ENCODE measurements at places on chromosomes 16 and 17.
A peak's percentile ranks its signal among the peaks of the same experiment; 100 is the strongest.

DNA sequence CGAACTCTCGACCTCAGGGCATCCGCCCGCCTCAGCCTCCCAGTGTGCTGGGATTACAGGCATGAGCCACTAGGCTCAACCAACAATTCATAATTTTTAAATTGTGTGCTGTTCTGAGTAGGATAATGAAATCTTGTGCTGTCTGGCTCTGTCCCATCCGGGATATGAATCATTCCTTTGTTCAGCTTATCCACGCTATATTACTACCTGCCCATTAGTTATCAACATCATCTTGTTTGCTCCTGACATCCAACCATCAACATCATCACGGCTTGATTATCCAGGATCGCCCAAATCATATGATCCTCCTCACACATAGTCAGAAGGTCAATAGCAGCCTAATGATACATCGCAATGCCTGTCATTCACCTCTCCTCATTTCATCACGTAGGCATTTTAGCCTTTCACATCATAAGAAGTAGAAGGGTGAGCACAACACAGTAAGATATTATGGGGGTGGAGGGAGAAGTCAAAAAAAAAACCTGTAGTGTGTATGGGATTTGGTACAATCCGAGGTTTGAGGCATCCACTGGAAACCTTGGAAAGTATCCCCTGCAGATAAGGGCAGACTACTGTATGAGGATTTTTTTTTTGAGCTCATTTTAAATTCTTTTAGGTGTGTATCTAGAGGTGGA lies 77.0 kb upstream of the SIAH1 start:
- DNase-seq, result no peak

DNA sequence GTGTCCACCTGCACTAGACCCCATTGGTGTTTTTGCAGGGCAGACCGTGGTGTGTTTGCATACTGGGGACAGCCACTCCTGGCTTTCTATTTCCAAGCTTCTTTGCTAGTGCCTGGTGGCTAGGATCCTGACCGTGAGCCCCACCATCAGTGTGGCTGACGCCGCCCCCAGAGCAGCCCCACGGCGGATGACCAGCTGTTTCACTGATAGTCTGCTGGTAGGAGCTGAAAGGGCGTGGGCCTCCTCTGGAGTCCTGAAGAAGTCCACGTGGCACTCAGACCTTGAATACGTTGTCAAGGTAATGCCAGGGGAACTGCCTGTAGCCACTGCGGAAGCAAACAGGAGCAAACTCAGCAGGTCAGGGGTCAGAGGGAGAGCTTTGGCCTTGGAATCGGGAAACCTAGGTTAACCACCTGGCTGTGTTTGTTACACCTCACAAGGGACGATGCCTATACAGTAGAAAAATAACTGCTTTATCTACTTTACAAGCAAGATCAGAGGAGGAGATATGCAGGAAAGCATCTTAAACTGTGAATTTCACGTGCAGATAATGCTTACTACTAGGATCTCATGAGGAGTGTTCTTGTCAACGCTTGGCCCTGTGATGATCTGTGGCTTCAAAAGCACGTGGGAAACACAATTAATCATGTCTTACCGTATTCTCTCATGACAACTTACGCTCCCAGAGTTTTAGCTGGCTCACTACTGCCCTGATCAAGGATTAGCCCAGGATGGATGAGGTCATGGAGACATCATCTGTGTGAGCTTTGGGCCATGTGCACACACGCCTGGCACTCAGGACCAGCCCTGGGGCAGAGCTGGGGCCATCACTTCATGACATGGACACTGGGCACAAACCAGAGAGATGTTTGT lies 30.3 kb downstream of the ALDH3A2 start:
- no peak for DNase-seq

GRCh38 chr17:15119968-15120367 lies 145.2 kb downstream of the PMP22 start:
- no peak for DNase-seq

GRCh38 chr16:20774703-20775362 lies 11.0 kb downstream of the ACSM3 start:
- DNase-seq, result peak; percentile 57

- DNase-seq, result no peak
Observed at GRCh38 chr17:64095144-64095882, 34.6 kb downstream of the ERN1 start.

DNA sequence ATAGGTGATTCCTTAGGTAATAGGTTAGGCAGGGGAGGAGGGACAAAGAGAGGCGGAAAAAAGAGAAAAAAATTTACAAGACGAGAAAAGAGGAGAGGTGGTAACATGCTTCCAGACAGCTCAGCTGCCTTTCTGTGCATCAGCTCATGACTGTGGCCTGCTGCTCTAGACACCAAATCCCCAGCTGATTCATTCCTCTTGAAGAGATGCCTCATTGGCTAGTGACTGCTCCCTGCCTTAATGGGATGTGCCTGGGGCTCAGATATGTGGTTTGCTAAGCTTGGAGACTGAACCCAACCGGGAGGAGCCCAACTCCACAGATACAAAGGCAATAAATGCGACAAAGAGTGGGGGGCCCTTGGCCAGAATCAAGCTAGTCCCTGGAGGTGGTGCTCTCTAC lies 105.9 kb upstream of the FAM20A start:
- DNase-seq, result no peak

DNA sequence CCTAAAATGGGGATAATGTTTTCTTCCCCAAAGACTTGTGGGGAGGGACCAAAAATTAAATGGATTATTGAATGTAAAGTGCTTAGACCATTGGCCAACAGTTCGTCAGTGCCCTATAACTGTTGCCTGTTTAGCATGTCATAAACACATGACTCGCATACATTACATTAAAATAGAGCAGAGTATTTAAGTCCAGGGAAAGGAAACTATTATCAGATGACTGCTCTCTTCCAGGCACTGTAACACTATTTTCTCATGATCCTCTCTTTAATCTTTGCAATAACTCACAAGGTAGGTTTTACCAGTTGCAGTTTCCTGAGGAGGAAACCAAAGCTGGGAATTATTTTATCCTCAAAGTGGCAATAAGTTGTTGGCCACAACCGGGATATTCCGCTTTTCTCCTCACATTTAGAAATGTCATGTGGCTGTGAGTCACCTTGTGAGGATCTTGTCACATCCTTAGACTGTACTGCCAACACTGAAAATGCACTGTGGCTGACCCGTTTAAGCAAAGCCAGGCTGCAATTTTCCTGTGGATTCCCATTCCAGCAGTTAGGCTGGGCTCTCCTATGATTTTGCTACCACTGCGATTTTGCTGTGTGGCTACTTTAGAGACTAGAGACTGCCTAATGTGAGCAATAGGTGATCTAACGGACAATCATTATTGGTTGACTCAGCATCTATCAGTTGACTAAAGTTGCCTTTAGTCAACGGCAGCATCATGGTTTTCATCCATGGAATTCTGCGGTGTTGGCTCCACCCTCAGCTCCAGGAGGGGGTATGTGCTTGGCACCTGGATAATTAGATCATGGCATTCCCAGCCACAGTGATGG lies 58.3 kb upstream of the DHX40 start:
- DNase-seq, result no peak

DNA sequence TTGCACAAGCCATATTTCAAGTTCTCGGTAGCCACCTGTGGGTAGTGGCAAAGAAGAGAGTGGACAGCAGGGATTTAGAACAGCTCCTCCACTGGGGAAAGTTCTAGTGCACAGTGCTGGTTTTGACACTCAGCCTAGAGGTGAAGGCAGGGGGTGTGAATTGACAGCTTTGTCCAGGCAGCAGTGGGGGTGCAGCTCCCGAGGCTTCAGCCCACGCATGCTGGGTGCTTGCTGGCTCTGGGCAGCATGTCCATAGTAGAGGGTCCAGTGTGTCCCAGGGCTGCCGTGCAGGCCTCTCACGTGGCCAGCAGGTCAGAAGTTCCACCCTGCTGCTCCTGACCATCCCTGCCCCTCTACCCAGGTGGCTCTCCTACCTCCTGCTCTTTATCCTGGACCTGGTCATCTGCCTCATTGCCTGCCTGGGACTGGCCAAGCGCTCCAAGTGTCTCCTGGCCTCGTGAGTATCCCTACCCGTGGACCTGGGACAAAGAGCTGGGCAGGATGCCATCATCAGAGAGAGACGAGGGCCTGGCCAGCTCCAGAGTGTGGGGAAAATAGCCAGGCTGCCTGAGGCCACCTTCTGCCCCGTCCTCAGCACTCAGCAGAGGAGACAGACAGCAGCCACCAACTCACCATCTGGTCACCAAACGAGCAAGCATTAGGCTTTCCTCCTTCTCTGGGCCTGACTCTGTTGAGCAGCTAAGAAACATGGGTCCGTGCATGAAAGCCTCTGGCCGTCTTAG lies 29.8 kb downstream of the TTYH2 start:
- DNase-seq, result no peak

DNA sequence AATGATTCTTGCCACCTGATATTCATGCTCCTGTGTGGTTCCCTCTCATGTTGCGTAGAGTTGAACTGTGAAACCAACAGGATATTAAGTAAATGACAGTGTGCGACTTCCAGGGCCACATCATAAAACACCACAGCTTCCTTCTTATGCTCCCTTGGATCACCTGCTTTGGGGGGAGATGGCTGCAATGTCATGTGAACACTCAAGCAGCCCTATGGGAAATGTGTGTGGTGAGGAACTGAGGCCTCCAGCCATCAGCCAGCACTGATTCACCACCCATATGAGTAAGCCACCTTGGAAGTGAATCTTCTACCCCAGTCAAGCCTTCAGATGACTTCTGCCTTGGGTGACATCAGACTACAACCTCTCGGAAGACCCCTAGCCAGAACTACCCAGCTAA lies 427.5 kb downstream of the UTP18 start:
- no peak for DNase-seq

- no peak for DNase-seq
Observed at GRCh38 chr17:78114831-78115723, 13.5 kb downstream of the TMC6 start.
